ENCODE measurements at places on chromosomes 5 and 9. TPM values are rescaled to one million over a fixed set of nuclear protein-coding genes. Genes with fewer than 3 reads are reported as not detected.

DNA sequence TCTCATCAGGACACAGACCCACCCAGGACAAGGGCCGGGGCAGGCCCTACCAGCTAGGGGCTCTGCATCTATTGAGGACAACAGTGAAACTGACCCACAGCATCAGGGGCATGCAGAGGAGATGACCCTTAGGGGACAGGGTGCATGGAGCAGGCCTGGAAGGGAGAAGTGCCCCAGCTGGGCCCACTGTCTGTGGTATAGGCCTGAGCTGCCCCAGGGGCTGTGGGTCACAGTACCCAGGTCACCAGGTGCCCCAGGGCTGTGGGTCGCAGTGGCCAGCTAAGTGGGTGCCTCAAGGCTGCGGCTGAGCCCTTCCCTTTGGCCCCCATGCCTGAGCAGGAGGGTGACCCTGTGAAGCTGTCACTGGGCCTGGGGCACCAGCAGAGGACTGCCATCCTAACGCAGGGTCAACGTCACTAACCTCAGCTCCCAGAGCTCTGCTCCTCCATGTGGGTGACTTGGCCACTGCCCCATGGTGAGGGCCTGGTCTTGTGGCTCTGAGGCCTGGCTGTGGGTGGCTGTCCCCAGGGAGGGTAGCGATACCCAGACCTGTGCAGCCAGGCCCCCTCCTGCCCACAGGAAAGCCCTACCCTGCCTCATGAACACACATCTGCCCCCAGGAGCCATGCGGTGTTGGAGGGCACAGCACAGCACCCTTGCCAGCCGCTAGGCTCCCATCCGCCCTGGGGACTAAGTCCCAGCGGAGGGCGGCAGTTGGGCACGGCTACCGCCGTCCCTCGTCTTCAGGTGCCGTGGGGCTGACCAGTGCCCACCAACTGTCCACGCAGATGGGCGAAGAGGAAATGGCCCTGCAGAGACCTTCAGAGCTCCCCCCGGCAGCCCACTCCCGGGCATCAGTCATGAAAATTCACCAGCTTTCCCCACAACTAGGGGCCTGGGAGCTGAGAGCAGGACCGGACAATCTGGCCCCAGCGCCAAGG is 4.9 kb downstream of the EDF1 start:
- DNase-seq = no peak

DNA sequence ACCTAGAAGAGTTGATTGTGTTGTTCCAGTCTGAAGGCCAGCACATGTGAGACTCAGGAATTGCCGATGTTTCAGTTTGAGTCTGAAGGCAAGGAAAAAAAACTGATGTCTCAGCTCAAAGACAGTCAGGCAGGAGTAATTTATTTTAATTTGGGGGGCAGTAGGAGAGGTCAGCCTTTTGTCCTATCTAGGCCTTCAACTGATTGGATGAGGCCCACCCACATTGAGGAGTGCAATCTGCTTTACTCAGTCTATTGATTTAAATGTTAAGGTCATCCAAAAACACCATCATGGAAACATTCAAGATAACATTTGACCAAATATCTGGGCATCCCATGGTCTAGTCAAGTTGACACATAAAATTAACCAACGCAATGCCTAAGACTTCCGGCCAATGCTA is 288.9 kb downstream of the CDK5RAP2 start:
- no peak for DNase-seq

GRCh38 chr5:94309141-94309540 is 309.3 kb downstream of the KIAA0825 start:
- no peak for DNase-seq

DNA sequence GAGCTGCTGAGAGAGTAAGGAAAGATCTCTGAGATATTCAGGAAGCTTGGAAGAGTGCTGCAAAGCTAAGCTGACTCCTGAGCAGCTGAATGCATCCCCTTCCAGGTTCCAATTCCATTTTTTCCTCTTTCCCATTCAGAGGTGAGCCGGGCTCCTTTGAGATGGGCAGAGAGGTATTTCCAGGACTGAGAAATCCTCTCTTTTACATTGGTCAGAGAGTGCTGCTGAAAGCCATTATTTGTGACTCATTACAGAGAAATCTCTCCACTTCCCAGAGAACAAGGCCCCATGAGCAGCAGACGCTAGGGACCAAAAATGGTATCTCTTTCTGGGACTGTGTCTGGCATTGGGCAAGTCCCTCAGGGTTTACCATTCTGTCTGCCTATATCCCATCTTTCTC is 3.7 kb downstream of the MCTP1 start:
- DNase-seq = no peak

DNA sequence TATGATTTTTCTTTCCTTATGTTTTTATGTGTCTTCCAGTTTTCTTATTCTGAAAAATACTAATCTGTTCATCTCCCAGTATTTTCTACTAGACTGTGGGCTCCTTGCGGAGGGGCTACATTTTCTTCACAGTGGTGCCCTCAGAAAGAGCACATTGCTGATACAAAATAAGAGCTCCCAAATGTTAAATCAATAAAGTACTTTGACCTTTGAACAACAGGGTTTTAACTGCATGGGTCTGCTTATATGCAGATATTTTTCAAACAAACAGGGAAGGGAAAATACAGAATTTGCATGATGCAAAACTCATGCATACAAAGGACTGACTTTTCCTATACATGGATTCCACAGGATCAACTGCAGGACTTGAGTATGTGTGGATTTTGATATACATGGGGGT is 79.9 kb upstream of the ACO1 start:
- no peak for DNase-seq

- no peak for DNase-seq
These were observed 174.9 kb downstream of the TTC39B start for GRCh38 chr9:15132091-15132490.

Gene SPINK7
- 0.85 TPM for polyA plus RNA-seq

GRCh38 chr5:199950-200645 is 8.8 kb downstream of the LRRC14B start:
- DNase-seq = no peak

Measured in left renal cortex interstitium (tissue), 4 donors.